ENCODE measurements at places on chromosomes 1 and 21.
A peak's percentile ranks its signal among the peaks of the same experiment; 100 is the strongest.

DNA sequence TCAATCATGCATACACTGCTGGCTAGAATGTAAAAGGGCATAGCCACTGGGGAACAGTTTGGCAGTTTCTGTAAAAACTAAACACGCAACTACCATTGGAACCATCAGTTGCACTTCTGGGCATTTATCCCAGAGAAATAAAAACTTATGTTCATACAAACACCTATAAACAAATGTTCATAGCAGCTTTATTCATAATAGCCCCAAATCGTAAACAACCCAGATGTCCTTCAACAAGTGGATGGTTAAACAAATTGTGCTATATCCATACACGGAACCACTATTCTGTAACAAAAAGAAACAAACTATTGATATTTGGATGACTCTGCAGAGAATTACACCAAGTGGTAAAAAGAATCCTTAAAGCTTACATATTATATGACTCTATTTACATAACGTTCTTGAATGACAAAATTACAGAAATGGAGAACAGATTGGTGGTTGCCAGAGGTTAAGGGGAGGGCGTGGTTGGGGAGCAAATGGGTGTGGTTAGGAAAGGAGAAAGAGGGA is 22.8 kb downstream of the LACTBL1 start:
- no peak for DNase-seq

- no peak for DNase-seq
Measured at GRCh38 chr1:189962181-189962580, 515.5 kb downstream of the BRINP3 start.

DNA sequence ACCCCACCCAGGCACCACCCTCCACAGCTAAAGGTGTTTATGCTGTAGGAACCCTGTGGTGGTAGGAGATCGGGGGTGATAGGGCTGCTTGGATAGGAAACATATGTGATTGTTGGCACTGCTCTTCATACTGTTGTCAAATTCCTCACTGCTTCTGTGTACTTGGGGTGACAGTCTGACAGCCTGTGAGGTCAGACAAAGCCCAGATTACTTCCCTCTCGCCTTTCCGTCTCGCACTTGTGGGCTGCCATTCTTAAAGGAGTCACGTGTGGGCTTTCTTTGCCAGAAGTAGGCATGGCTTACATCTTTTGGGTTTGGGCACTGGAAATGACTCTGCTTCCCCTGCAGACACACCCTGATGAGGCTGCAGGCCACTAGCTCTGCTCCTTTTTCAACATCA is 363.8 kb downstream of the DISC1 start:
- DNase-seq, result no peak

DNA sequence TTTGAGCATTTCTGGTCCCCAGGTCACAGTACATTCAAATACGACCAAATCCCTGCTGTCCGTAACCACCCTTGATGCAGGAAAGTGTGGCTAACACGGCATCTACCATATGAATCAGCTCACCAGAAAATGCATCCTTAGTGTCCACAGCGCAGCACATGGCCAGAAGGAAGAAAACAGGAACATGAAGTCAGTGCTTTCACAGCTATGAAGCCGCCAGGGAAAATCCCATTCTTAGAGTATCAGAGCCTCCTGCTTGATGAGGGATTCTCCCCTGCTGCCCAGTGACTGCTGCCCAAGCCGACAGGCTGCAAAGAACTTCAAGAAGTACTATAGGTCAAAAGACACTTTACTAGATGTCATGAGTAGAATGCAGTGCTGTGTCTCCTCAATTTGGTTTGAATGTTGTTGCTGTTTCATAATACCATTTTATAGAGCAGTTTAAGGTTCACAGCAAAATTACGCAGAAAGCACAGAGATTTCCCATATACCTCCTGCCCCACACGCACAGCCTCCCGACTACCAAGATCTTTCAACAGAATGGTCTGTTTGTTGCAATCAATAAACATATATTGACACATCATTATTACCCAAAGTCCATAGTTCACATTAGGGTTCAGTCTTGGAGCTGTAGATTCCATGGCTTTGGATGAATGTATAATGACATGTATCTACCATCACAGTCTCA is 14.5 kb downstream of the TIAM1 start:
- no peak for DNase-seq

GRCh38 chr21:42787613-42788012 is 91.7 kb downstream of the WDR4 start:
- no peak for DNase-seq

DNA sequence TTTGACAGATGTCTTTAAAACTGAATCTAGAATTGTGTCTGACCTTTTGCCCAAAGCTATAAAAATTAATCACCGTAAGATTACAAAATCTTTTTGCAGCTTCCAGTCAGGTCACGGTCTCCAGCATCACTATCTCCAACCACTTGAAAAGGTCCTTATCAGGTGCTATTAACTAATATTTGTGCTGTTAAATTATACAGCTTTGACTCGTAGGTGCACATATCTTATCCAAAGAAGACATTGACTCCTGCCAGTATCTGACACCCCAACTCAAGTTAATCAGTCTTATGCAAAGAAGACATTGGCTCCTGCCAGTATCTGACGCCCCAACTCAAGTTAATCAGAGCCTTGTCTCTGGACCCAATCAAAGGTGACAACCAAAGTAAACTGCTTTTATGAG is 19.9 kb upstream of the LYPD8 start:
- DNase-seq, result no peak

- DNase-seq, result no peak
Measured at GRCh38 chr1:88401313-88401712, 282.8 kb upstream of the PKN2 start.

- no peak for DNase-seq
Measured at GRCh38 chr1:36990928-36991327, 43.4 kb downstream of the GRIK3 start.

DNA sequence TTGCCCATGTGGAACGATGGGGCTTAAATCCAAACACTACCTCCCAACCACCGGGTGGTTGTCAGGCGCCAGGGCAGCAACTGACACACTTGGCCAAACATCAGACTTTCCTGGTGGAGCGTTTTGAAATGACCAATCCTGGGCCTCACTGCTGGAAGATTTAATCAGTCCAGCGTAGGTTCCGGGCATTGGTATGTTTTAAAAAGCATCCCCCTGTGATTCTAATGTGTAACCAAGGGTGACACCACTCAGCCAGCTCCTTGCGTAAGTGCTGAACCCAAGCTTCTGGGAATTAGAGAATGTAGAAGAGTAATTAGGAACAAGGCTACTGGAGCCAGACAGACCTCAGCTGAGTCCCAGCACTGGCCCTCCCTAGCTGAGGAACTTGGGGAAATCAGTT is 44.8 kb upstream of the KAZN start:
- DNase-seq, result no peak

DNA sequence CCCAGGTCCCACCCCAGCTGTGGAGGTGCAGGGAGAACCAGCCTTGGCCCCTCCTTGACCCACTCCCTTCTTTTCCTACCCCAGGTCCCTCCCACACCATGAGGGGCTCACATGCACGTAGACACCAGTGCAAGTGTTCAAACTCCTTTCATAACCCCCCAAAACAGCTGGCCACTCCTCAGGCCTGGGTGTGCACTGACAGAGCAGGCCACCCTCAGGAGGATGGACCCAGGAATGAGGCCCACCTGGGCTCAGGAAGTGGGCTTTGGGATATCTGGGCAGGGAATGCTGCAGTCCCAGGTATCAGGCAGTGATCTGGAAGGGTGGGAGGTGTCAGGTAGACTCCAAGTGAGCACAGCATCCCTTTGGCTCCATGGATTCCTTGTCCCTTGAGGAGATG is 723.8 kb downstream of the MATN1 start:
- DNase-seq, result no peak

GRCh38 chr1:248815407-248816034 is 10.2 kb downstream of the SH3BP5L start:
- DNase-seq, result no peak

- peak; percentile 33 for DNase-seq
Measured at GRCh38 chr1:2543543-2544092, 12.6 kb upstream of the TNFRSF14 start.
